ENCODE measurements at places on chromosomes 3 and 15.

- no peak for DNase-seq
These were observed 9.6 kb downstream of the CHST13 start for GRCh38 chr3:126533506-126533905.

GRCh38 chr3:23629181-23629894 lies 176.4 kb upstream of the UBE2E1 start:
- peak; percentile 58 for DNase-seq

GRCh38 chr3:58568572-58569286 lies 8.5 kb downstream of the FAM107A start:
- no peak for DNase-seq

DNA sequence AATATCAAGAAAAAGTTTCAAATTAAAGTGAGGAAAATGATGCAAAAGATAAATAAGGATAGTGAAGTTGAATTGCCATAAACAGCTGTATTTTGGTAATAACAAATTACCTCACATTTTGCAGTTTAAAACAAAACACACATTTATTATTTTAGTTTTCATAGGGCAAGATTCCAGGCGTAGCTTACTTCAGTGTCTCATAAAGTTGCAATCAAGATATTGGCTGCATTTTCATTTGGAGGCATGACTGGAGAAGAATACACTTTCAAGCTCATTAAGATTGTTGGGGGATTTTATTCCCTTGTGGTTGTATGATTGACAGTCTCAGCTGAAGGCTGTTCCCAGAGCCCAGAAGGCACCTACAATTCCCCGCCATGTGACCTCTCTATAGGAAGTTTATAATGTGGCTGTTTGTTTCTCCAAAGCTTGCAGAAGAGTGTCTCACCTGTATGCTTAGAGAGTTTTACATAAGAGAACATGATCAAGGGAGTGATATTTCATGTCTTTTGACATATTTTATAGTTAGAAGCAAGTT lies 151.4 kb downstream of the OTOL1 start:
- no peak for DNase-seq

- no peak for DNase-seq
These were observed 64.6 kb downstream of the CYP11A1 start for GRCh38 chr15:74302821-74303359.

DNA sequence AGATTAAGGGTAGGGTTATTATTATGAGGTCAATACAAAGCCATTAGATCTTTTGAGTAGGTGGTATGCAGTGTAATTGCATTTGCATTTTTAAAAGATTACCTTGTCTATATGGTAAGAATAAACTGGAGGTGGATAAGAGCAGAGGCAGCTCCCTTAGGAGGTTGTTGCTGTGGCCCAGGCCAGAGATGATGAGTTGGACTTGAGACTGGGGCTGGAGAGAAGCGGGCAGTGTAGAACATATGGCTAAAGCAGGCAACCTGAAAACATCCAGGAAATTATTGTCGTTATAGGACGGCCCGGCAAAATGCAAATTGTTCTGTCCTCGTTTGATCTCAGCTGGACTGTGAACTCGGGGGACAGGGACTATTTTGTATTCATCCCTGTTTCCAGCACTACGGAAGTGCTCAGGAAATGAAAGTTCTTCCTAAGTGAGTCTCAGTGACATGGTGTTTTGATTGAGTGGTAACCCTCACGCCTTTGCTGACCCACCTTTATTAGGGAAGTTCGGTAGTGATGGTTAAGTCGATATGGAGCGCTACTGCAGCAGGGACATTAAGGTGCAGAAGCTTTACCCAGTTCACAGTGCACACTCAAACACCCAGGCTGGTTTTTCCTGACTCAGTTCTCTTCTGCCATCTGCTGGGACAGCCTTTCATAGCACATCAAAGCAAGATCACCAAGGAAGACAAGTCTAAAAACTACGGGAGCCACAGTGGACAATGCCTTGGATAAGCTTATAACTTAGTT lies 27.2 kb upstream of the VPS33B start:
- peak; percentile 7 for DNase-seq

- peak; percentile 33 for DNase-seq
These were observed 154.4 kb downstream of the TUSC7 start for GRCh38 chr3:116863822-116864589.

DNA sequence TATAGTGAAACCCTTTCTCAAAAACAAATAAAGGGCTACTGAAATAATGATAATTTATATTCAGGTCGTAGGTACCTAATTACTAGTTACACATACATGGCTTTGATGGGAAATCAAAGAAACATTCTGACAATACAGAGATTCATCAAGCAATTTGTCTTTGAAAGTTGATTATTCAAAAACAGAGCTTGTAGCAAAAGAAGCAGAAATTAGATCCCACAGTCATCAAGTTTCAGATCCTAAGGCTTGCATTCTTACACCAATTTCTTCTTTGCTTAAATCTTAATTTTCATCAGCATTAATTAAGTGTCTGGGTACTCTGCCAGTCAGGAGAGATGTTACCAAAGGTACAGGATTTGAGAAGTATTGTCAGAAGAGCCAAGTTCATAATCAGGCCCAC lies 1.5 kb upstream of the HEXA start:
- DNase-seq: no peak

Data from pulmonary artery endothelial cell (primary cell).